ENCODE measurements at places on chromosomes 7 and 10.

- DNase-seq = no peak
Measured at GRCh38 chr7:47506382-47507339, 75.2 kb downstream of the TNS3 start.

DNA sequence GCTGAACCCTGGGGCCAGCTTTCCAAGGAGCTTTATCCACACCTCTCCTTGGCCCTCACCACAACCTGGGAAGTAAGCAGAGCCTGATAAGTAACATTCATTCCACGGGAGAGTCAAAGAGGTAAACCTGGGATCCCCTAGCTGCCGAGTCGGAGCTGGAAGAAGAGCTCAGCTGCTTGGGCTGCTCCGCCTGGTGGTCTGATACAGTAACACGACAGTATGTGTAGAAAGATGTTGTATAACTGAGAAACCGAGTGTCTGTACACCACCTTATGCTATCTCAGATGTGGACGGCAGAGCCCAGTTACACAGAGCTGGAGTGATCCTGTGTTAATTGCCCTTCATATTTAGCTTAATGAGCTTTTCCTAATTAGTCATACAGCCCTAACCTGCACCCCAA, 151.3 kb upstream of the KMT2E start:
- no peak for DNase-seq

DNA sequence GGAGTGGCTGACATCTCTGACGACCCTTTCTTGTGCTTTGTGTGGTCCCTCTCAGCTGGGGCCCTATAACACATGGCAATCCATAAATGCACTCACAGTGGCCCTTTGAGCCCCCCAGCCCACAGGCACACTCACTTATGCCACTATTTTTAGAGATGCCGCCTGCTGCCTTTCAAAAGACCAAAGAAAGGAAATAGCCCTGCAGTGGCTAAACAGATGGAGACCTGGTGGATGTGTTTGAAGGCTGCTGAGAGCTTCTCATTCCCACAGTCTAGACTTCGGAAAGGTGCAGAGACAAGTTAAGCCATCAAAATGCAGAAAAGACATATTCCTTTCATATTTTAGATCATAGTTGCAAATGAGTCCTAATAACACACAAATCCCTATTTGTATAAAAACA, 42.0 kb upstream of the PDZD8 start:
- DNase-seq = no peak

DNA sequence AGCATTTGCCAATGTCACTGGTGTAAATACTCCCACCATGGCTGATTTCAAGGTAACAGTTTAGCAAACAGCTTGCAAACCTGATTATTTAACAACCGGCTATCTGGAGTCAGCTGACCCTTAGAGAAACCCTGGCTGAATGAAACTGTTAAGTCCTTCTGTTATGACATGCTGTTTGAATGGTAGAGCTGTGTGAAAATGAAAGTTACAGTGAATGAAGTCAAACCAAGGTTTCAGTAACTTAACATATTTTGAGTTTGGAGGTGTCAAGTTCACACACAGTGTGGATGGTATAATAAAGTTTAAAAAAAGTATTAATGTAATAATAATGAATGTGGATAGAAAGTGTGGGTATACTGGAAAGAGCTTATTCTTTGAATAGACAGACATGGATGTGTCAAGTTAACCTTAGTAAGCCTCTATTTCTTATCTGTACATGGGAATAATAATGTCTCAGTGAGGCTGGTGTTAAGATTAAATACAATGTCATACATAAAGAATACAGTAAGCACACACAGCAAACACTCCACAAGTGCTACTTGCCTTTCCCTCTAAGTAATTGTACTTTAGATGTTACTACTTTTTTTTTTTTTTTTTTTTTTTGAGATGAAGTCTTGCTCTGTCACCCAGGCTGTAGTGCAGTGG, 150.4 kb downstream of the TAX1BP1 start:
- DNase-seq = no peak

- DNase-seq = no peak
Measured at GRCh38 chr7:159139202-159139601, 5.5 kb downstream of the VIPR2 start.

- no peak for DNase-seq
Measured at GRCh38 chr7:19982841-19983835, 209.7 kb upstream of the TMEM196 start.

GRCh38 chr10:11605807-11606408, 5.5 kb downstream of the USP6NL start:
- DNase-seq = no peak

- DNase-seq = no peak
Measured at GRCh38 chr7:159068893-159069448, 75.7 kb downstream of the VIPR2 start.

- DNase-seq = no peak
Measured at GRCh38 chr7:66310620-66311019, 105.5 kb downstream of the TPST1 start.

DNA sequence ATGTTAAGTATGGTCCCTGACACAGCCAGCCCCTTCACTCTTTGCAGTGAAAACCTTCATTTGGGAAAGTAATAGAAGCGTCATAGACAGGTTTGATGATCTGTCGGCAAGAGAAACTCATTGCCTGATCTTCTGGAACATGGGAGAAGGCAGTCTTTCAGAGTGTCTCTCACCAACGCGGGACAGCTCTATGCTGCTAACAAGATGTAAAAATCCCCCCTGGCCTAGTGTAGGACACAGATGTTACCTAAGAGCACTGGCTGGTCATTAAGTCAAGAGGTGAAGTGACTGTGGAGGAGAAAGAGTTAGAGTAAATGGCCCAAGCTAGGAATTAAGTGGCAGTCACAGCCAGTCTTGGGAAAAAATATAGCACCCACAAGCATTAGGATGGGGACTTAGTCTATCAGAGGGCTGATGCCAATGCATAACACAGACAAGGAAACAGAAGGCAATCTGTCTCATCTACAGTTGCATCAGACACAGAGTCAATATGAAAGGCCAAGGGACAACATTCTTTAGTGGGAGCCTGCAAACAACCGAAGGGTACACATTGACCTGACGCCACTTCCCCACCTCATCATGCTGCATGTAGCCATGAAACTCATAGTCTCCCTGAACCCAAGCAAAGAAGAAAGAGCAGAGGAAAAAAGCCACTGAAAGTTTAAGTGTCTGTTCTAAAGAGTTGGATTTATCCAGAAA, 69.5 kb downstream of the SORCS1 start:
- no peak for DNase-seq

DNA sequence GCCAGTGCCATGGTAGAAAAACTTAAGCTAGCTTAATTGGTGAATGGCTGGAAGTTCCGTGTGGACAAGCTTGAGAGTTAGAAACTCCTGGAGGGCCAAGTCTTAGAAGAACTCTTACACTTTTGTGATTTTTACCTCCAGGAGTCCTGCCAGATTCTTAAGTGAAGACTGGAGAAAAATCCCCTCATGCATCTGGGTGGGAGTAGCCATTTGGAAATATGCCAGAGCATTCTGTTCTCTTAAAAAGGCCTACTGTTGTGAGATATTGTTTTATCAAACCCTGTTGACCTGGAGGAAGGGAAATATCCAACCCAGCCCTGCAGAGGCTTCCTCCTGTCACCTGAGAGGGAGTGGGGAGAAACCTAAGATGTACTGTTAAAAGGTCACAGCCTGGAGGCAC, 17.6 kb upstream of the MCM10 start:
- DNase-seq = no peak

GRCh38 chr7:141696348-141696747, 5.6 kb downstream of the DENND11 start:
- DNase-seq = no peak
